Stimulated activated CD8-positive, alpha-beta memory T cell treated with anti-CD3 and anti-CD28 coated beads, Interleukin-12 subunit alpha, Interleukin-12 subunit beta, amount 100 ng/mL, for 4 hours (primary cell): ENCODE measurements at places on chromosomes 16 and 17.

DNA sequence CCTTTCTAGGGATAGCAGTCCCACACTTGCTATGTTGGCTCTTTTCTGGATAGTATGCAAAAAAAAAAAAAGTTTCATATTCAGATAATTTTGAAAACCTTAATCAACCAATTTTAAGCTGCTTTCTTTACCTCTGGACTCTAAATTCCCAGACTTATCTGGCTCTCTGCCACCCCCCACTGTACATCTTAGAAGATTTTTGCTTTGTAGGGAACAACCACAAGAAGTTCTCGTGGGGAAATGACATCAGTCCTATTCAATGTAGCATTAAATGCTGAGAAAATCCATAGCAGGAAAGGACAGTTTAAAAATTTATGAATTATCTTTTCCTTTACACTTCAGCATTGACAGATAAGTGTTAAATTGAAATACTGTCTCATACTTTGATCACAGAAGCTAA lies 562.7 kb upstream of the HSBP1 start:
- no peak for DNase-seq

GRCh38 chr17:39679521-39680192 lies 8.2 kb downstream of the PGAP3 start:
- DNase-seq: no peak

DNA sequence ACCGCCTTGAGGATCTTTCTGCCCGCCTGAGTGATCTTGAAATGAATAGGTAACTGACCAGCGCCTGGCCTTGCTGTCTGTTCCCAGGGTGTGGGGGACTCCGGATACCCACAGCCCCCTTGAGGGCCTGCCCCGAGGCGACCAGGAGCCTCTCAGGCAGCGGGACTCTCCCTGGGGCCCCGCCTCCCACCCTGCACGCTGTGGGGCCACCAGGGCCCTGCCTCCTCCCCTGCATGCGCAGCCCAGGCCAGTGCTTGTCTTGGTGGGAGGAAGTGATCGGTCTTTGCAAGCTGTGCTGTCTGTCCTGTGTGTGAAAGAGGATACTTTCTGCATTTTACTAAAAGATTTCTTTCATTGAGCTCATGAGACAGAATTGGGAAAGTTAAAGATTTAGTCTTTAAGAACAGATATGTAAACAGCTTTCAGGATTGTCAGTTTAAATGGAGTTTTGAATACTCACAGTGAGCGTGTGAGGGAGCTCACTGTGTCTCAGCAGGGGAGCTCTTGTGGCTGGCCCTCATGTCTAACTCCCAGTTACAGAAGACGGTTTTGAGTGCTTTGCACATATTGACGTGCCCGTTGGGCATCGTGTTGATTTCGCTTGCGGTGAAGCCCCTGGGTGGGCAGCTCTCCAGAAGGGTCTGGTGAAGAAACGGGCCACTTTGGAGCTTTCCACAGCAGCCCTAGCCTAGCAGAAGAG lies 36.1 kb upstream of the CAPN15 start:
- DNase-seq: no peak

DNA sequence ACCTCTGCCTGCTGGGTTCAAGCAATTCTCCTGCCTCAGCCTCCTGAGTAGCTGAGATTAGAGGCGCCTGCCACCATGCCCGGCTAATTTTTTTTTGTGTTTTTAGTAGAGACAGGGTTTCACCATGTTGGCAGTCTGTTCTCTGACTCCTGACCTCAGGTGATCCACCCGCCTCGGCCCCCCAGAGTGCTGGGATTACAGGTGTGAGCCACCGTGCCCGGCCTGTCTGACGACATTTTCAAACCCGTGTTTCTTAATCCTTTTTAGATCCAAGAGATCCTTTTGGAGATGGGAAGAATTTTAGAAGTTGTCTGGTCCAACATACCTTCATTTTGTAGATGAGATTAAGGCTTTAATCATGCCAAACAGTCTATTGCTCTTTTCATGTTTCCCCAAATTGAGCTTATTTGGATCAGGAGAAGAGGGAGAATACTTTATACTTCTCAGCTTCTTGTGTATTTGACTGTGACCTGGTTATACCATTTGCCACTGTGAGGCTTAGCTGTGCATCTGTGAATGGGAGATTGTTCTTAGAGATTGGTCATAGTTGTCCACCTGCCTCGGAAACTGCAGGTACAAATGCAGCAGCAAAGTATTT lies 25.8 kb downstream of the USP10 start:
- DNase-seq: no peak

- DNase-seq: no peak
Observed at GRCh38 chr17:6608321-6608720, 32.2 kb downstream of the KIAA0753 start.

- DNase-seq: no peak
Observed at GRCh38 chr16:75820672-75821071, 94.4 kb upstream of the CPHXL start.
